ENCODE measurements at places on chromosomes 16 and 17. TPM values are rescaled to one million over a fixed set of nuclear protein-coding genes. Genes with fewer than 3 reads are reported as not detected.

The KRTAP2-3 gene
- total RNA-seq: not detected

The XAF1 gene
- 0.83 TPM for total RNA-seq

The HIGD1B gene
- total RNA-seq: not detected

The ABCC6 gene
- 3.1 TPM for total RNA-seq

The KRTAP9-2 gene
- not detected for total RNA-seq

The RAC3 gene
- 92.9 TPM for total RNA-seq

GRCh38 chr17:73490851-73491250 lies 153.4 kb downstream of the SDK2 start:
- ATAC-seq: no peak

- ATAC-seq: peak; percentile 60
These were observed 92.8 kb downstream of the IRX3 start for GRCh38 chr16:54193665-54194333.

DNA sequence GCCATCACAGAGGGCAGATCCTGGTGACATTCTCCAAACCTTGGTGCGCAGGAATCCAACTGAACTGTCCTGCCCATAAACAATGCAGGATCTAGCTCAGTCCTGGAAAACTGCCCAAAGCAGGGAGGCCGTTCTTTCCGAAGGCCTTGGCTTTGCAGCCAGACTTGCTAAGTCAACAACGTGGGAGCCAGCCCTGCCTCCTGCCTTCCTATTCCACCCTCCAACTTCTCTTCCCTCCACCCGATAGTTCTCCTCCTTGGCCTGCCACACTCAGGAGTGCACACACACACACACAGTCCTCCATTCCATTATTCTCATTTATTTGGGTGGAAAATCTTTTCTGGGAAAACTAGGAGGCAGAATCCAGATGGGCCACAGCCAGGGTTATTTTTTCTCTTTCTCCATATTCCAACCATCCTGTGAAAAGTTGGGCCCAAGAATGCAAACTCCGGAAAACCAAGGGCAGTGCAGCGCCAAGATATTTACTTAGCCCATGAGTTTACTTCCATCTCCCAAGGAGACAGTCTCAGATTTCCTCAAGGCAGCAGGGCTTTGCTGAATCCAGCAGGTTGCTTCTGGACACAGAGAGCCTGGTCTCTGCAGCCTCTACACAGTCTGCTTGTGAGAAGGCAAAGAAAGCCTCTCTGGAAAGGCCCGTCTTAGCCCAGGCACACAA lies 15.8 kb downstream of the COPRS start:
- peak; percentile 57 for ATAC-seq

DNA sequence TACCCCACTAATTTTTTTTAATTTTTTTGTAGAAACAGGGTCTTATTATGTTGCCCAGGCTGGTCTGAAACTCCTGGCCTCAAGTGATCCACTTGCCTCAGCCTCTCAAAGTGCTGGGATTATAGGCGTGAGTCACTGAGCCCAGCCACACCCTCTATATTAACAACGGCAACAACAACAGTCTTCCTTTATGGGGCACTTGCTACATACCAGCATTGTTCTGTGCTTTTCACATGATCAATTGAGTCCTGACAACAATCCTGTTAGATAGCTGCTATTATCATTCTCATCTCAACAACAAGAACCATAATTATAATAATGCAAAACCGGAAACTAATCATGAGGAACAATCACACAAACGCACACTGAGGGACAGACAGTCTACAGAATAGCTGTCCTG lies 12.6 kb upstream of the ARL5C start:
- peak; percentile 93 for ATAC-seq

DNA sequence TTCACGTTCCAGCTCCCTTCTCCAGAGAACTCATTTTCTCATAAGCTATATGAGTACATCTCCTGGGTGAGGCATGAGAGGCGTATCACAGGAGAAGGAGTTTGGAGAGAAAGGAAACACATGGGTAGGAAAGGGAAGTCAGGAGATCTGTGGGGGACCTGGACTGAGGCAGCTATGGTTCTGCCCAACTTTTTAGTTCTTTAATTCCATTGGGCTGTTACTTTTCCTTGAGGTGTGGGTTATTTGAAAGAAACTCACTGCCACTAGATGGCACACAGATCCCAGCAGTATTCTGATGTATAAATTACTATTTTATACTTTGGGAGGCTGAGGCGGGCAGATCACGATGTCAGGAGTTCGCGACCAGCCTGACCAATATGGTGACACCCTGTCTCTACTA lies 63.6 kb downstream of the NUP93 start:
- peak; percentile 25 for ATAC-seq

DNA sequence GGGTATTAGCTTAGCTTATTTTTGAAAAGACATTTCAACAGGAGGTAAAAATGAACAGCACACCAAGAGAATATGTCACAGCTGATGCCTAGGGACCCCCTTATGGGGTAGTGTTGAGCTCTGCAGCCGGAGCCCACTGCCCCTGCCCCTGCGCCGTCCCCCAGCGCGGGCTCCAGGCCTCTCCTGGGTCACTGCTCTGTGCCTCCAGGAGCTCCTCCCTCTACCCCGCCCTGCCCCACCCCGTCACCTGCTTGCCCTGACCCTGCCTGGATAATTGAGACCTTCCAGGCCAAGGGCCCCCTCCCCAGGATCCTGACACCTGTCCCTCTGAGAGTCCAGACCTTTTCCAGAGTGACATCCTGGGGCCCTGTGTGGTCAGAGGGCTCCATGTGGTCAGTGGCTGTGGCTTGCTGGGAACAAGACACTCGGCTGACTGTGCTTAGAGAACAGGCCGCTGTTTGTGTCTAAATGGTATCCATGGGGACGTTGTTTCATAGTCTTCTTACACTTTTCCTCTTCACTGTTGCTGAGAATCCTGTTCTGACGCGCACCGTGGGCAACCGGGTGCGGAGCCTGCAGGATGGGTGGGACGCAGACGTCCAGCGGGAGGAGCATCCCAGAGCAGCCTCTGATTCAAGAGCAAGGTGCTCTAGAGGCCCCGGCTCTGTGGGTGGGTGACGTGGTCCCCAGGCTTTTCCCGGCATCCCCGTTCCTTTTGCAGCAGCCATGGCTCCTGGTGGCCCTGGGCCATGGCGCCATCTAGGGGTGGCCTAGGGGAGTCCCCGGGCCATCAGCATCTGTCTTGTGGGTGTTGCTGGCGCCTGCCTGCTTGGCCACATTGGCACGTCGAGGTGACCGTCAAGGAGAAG lies 20.0 kb upstream of the WFIKKN1 start:
- peak; percentile 84 for ATAC-seq

DNA sequence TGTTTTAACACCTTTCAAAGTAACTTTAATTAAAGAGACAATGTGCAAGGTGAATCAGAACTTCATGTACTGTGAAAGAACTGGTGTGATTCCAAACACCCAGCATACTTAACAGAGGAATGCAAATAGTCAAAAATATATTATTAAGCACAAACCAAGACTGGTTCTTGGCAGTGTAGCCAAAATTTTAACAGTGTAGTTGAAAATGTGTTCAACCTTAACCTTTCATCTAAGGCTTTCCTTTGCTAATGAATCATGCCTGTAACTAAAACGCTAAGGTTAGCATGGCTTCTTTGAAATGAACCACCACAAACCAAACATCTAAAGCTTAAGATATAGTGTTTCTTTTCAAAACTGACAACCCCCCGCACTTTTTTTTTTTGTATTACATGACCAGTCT lies 146.3 kb upstream of the AXIN2 start:
- no peak for ATAC-seq

GRCh38 chr17:48228720-48229119 lies 121.2 kb downstream of the SNX11 start:
- no peak for ATAC-seq

DNA sequence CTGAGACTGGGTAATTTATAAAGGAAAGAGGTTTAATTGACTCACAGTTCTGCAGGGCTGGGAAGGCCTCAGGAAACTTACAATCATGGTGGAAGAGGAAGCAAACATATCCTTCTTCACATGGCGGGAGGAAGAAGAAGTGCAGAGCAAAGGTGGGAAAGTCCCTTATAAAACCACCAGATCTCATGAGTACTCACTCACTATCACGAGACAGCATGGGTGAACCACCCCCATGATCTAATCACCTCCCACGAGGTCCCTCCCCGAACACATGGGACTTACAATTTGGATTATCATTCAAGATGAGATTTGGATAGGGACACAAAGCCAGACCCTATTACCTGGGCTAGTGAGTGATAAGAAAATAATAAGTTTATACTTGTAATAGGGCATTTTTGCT lies 70.6 kb upstream of the HS3ST2 start:
- ATAC-seq: no peak

GRCh38 chr16:72938795-72939164 lies 109.1 kb downstream of the ZFHX3 start:
- peak; percentile 94 for ATAC-seq

DNA sequence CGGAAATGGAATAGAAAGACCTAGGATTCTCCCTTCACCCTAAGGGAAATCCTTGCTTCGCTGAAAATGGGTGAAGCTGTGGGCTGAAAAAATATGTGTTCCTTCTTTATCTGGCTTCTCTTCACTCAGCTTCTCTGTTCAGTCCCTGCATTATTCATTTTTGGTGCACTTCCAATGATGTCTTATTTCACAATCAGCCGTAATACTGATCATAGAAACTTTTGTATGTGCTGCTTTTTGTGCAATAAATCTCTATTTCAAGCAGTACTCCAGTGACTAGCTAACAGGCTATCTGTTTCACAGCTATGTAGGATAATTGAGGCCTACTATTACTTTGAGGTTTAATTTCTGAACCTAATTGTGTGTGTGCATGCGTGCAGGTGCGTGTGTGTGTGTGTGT lies 144.6 kb downstream of the FOXL1 start:
- no peak for ATAC-seq

DNA sequence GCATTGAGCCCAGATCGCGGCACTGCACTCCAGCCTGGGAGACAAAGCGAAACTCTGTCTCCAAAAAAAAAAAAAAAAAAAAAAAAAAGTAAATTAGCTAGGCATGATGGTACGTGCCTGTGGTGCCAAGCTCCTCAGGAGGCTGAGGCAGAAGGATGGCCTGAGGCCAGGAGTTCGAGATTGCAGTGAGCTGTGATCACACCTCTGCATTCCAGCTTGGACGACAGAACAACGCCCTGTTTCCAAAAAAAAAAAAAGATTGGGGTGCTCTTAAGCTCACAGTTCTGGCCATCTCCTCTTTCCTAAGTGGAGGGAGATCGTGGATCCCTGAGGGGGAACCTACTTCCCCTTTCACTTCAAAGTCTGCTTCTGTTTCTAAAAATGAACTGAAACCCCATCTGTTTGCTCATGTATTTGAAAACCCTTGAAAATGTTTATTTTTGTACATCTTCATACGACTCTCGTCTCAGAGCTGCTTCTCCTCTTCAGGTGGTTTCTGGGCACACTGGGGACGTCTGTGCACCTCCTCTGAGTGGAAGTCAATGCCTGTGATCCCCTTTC lies 138.8 kb downstream of the PRKCA start:
- ATAC-seq: no peak

GRCh38 chr16:3214904-3215600 lies 19.9 kb downstream of the ZNF200 start:
- no peak for ATAC-seq

DNA sequence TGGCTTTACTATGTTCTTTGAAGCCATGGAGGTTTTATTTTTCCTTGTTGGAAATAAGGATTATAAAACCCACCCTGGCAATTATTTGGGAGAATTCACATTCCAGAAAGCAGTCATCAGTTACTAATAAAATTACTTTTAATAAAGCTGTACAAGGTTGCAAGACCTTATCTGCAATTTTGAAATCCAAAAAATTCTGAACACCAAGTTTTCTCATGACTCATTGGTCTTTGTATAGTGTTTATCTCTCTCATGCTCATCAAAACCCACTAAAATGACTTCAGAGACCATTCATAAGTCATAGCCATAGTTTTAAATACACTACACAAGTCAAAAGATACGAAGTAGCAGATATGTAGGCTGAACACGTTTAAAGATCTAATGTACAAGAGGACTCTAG lies 6.0 kb upstream of the KRT38 start:
- no peak for ATAC-seq

- ATAC-seq: no peak
These were observed 39.0 kb upstream of the SEC14L1 start for GRCh38 chr17:77101521-77102410.
